ENCODE measurements at places on chromosomes 13 and 19.

- no peak for DNase-seq
Measured at GRCh38 chr19:39916851-39917396, 17.5 kb downstream of the FCGBP start.

GRCh38 chr13:106104281-106104901, 431.1 kb downstream of the EFNB2 start:
- no peak for DNase-seq

DNA sequence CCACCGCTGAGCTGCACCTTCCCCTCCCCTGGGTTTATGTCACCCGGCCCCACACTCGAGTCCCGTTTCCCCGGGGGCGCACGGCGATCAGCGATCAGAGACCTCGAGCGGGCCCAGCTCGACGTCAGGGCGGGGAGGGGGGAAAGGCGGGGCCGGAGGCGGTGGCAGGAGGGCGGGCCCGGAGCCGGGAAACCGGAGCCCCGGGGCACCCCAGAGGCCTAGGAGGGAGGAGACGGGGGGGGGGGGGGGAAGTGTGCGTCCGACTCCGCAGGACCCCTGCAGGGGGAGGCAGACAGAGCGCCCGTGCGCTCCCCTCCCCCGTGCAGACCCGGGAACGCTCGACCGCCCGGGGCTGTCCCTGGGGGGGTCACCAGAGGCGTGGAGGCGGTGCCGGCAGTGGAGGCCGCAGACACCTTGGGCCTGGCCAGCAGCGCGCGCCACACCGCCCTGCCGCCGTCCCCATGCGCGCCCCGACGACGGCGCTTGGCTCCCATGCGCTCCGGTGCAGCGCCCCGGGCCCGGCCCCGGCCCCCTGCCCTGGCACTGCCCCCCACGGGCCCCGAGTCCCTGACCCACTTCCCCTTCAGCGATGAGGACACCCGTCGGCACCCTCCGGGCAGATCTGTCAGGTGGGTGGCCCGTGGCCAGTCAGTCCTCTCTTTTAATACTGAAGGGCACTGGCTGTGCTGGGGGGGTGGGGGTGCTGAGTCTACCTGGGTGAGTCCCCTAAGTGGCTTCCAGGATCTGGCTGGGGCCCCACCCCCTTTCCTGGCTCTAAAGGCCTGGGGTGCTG, 11.8 kb downstream of the PDE4A start:
- peak; percentile 71 for DNase-seq

DNA sequence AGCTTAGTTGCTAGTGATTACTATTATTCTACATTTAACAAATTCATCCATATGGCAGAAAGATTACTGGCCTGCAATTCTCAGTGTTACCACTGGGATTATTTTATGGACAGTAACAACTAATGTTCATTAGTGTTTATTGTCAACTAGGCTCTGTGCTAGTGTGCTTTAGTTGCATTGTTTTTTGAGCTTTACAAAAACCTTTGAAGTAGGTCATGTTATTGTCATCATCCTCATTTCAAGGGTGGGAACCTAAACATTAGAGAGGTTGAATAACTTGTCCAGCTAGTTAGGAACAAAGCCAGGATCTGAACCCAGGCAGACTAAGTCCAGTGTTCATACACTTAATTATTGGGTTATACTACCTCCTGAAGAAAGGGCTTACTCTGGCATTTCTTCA, 27.8 kb upstream of the TDRD3 start:
- no peak for DNase-seq

DNA sequence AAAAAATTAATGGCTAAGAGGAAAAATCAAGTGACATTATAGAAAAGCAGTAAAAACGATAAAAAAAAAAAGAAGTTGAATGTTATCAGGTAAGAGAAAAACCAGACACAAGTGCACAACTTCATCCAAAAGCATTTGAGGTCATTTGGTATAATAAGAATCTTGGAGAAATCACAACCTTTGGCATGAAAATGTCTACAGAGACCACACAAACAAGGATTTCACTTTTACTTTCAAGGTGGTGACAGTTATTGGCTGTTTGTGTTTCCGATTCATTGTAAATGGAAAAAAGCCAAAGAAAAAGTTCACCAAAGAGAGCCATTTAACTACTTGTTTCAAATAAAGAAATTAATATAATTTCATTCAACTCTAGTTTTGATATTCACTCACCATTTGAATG, 1193.5 kb downstream of the PCDH9 start:
- DNase-seq, result no peak

DNA sequence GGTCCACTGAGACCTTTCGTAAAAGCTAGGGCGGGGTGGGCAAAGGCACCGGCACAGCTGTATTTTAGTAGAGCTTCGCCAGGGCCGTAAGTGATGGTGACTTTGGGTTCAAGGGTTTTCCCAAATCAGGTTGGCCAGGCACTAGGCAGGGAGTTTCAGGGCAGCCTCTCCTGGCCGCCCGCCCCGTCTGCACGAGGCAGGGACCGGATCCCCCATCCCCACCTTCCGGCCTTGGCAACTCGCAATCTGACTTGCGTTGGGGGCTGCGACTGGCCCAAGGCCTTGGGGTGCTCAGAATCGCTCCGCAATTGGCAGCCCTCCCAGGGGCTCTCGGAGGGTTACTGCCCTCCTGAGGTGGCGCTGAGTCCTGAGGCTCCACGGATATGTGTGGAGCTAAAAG, 4.1 kb upstream of the ZIC5 start:
- no peak for DNase-seq

DNA sequence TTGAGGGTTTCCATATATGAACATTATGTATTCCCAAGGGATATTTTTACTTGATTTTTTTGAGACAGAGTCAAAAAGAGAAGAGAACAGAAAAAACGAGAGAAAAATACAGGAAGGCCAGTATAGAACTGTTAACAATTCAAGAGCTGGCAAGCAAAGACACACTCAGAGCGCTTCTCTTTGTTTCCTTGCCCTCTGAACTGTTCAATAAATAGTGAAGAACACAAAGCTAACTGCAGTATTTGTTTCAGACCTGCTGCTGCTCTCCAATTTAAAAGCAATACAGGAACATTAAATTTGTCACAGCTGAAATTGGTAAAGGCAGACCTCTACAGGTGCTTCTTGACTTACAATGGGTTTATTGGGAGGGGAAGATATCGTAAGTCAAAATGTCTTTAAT, 14.0 kb upstream of the NEK3 start:
- DNase-seq, result no peak

DNA sequence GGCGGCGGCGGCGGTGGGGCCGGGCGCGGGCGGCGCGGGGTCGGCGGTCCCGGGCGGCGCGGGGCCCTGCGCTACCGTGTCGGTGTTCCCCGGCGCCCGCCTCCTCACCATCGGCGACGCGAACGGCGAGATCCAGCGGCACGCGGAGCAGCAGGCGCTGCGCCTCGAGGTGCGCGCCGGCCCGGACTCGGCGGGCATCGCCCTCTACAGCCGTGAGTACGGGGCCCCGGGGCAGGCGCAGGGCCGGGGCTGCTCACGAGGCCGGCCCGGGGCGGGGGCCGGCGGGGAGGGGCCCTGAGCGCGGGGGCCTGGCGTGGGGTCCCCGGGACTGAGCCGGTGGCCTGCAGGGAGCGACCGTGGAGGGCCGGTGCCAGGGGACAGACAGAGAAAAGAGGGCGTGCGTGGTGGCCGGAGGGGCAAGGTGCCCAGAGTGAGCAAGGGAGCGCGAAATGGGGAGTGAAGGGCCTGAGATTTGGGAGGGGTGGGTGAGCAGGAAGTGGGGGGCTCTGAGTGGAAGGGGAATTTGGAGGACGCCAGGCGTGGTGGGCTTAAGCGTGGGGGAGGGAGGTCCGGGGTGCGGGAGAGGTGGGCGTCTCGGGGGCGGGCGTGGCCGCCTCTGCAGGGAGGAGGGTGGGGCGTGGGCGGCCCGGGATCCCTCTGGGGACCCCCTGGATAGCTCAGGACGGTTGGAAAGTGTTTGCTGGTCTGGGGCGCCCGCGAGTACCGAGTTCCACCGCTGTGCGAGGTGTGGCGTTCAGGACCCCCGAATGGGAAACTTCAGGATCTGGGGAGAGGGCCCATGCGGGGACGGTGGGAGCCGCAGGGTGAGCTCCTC, 575 bp downstream of the CARM1 start:
- DNase-seq, result peak; percentile 37

DNA sequence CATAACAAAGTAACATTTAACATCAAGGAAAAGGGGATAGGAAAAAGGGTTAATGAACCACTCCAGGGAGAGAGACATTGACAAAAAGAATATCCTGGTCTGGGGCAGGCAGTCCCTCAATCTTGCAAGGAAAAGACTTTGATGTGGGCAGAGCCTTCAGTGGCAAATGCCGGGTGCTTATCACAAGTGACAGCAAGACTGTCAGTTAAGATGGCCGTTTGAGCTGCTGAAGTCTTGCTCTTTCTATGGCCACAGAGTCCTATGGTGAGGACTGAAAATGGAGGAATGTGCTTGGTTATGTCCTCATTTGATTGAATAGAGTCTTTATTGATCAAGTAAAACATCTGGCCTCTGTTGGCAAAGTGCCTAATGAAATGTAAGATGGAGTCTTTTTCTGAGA, 112.1 kb downstream of the B3GLCT start:
- no peak for DNase-seq

DNA sequence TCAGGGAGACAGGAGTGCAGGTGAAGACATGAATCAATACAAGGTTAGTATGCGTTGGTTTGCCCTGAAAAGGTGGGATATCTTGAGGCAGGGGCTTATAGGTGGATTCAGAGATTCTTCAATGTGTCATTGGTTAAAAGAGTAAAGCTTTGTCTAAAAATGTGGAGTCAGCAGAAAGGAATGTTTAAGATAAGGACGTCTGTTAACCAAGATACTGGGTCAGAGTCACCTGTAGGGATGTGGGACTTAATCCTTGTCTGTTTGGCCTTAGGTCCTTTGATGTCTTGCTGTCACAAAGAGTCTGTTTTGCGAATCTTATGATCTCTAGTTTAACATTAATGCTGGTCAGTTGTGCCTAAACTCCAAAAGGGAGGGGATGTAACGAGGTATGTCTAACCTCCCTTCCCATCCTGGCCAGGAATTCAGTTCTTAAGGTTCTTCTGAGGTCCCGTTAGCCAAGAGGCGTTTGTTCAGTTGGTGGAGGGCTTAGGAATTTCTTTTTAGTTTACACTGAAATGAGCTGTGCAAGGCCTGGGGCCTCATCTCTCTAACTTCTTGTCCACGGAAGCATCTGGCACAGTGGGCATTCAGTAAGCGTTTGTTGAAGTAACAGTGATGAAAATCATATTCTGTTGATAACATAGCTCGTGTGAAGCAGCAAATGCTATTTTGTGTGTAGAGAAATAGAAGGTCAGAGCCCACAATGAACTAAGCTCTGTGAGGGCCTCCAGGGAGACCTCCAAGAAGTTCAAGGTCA, 96.2 kb upstream of the RNF113B start:
- DNase-seq, result no peak

DNA sequence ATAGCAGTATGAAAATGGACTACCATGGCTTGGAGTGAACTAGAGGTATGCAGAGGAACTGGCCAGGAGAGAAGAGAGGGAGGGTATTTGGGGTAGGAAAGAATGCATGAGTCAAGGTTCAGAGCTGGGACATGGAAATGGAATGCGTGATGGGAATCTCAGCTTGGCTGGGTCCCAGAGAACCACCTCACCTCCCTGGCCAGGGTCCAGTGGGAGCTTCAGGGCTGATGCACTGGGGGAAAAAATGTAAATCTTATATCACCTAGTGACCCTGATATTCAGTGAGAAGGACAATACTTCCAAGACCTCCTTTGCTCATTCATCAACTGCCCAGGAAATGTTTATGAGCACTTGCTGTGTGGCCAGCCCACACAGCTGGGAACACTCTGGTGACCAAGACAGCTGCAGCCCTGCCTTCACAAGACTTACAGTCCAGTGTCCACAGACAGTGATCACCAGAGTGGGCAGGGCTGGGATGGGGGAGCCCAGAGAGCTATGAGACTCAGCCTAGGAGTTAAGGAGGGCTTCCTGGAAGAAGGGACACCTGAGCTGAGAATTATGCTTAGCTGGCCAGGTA, 12.8 kb downstream of the IGSF23 start:
- DNase-seq, result no peak

GRCh38 chr19:40413291-40413845, at the start of gene PRX:
PRX (minus strand) TSS chr19:40413378; CDS start chr19:40407932, 5,446 bp downstream.
- DNase-seq, result no peak

GRCh38 chr13:110054041-110054440, 252.9 kb downstream of the COL4A1 start:
- no peak for DNase-seq

DNA sequence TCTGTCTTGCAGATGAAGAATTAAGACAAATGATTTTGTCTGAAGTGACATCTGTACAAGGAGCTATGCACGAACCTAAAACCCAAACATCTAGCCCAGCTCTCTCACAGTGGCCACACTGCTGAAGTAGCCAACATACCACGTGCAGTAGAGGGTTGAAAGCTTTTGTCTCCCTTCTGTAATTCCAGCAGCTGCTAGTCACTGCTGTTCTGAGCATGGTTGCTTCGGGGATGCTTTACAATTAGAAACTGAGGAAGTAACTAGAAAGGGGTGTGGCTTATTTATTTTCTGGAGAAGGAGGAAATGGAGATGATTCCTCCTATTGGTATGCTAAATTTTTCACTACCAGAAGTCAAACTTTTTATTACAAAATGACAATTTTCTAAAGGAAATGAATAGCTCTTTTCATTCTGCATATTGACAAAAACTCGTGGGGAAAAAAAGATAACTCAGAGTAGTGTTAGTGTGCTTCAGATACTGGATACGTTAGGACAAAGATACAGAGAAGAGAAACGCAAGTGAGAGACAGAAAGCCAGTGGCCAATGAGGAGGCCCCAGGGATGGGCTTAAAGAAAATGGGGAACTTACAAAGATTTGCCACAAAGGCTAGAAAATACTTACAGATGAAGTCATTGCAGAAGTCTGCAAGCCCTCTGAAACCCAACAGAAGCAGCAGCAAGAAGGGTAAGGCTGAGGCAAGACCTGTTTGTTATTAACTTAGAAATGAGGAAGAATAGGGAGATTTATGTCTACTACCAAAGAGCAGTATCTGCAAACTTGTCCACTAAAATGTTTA, 192.7 kb upstream of the MIR17HG start:
- DNase-seq, result no peak

DNA sequence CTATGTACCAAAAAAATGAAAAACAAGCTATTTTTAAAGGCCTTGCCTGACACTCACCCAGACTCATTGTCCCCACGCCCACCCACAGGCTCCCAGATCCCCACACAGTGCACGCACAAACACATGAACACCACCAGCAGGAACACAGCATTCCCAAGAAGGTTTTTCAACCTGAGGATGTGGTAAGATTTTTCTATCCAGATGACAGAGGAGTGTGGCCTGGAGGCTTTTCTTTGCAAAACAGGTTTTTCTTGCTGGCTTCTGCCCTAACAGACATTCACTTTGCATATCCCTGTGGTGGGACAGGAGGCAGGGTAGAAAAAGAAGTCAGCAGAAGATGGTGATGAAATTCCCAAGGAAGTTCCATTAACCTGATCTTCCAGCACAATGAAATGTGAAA, 97.8 kb downstream of the KLF12 start:
- DNase-seq, result no peak

DNA sequence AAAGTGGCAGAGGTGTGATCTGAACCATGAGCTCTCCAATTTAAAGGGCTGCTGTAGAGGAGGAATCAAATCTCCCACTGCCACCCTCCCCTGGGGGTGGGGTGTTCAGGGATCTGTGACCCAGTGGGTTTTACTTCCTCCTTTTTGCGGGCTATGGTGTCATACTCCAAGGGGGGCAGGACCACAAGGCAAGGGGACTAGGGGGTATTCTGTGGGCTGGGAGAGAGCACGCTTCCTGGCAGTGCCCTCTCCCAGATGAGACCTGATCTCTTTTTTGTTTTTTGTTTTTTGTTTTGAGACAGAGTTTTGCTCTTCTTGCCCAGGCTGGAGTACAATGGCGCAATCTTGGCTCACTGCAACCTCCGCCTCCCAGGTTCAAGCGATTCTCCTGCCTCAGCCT, 10.3 kb downstream of the PLD3 start:
- DNase-seq, result no peak
